EH (cell line): ENCODE measurements at places on chromosomes 4 and X.

- DNase-seq = no peak
Measured at GRCh38 chr4:166724369-166724768, 509.9 kb downstream of the SPOCK3 start.

DNA sequence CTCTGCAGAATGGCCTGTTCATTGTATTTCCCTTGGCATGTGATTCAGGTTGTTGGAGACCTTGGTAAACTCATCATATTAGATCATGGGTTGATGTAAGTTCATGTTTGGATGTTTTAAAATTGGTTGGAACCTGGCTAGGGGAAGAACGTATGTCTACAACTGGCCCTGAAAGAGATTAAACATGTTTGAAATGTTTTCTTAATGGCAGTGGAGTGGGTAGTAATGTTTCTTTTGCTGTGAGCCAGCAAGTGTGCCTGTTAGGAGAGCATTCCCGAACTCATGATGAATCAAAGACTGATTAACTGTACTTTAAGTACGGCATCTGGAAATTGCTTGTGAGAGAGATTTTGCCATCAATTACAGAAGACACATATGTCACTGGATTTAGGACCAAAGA, 44.5 kb upstream of the SLC4A4 start:
- peak; percentile 55 for DNase-seq

- DNase-seq = no peak
Measured at GRCh38 chr4:36712013-36712412, 430.6 kb downstream of the DTHD1 start.

DNA sequence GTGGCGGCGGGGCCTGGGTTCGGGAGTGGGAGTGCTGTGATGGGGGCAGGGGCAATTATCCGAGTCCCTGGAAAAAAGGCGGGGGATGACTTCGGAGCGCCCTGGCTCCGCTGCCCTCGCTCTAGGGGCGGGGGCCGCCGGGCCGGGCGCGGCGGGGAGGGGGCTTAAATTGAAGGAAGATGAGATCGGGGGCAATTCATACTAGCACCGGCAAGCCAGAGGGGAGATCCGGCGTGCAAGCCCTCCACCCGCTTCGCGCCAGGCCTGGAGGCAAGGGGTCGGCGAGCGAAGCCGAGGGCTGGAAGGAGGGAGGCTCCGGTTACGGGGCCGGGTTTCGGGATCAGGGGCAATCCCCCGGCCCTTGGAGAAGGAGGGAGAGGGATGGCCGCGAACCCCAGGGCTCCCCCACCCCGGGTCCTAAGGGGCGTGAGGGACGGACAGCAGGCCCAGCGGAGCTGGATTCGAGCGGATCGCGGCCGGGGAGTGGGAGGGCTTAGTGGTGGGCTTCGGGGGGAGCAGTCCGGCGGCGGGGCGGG, 1.2 kb downstream of the BCORL1 start:
- no peak for DNase-seq

DNA sequence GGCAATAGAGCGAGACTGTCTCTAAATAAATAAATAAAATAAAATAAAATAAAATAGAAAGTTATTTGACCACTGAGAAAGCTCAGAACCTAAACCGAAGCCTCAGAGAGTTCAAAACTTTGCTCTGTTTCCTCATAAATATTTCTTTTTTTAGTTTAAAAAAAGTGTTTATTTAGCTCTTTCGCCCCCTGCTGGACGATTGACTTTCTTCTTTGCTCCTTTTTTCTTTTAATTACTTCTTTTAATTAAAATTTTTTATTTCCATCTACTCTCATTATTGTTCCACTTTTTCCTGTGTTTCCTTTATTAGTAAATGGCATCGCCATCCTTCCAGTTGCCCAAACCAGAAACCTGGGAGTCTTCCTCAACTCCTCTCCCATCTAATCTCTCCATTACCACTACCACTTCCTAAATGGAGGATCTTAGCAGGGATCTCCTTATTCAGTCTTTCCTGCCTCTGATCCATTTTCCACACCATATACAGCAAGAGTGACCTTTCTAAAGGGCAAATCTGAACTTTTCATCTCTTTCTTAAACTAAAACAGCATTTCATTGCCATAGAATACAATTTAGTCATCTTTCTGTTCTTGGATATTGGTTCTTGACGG, 728 bp upstream of the IL13RA2 start:
- DNase-seq = no peak

DNA sequence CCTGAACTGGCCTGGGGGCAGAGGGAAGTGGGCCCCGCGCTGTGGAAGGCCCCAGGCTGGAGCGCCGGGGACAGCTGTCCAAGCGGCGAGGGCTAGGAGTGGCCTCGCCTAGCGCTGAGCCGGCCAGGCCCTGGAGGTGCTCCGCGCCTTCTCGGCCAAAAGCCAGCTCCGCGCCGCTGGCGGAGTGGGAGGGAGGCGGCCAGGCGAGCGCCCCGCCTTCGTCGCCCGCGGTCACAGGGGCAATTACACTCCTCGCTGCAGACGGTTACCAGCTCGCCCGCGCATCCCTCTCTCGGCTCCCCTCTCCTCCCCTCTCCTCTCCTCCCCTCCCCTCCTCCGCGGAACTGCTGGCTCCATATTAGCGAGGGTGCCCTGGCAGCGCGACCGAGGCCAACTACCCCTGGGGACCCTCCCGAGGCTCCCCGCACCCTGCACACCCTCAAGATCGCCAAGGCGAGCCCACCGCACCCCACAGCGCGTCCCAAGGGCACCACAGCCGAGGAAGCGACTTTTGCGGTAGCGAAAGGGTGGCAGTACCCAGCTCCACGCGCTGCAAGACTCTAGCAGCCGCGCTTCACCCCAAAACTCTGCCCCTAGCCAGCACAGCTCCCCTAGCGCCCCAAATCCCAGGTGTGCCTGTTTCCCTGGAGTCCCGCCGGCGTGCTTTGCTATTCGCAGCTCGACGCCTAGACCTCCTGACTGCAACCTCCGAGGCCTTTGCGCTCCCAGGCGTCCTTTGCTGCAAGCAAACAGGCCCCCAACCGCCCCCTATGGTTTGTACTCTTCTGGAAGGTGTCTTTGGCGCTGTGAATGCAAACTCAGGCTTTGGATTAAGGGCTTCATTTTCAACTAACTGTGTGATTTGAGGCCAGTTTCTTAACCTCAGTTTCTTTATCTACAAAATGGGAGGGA, 91.4 kb downstream of the BCOR start:
- peak; percentile 16 for DNase-seq
